Psoas muscle (tissue), 8 donors: ENCODE measurements at places on chromosomes 2 and 18. TPM values are rescaled to one million over a fixed set of nuclear protein-coding genes. Genes with fewer than 3 reads are reported as not detected.

Gene CASP8
- polyA plus RNA-seq = 1.3 TPM

Gene TXNDC2
- 0.04 TPM for polyA plus RNA-seq

Gene SLC40A1
- polyA plus RNA-seq = 19.4 TPM

Gene NXPH2
- polyA plus RNA-seq = not detected

Gene UCN
- polyA plus RNA-seq = 0.44 TPM

Gene RIT2
- not detected for polyA plus RNA-seq

Gene TCF7L1
- polyA plus RNA-seq = 5.6 TPM

Gene TRIM43
- not detected for polyA plus RNA-seq

Gene EVX2
- not detected for polyA plus RNA-seq
